ENCODE measurements at places on chromosomes 6 and 20.

GRCh38 chr6:1486387-1486786 lies 97.0 kb downstream of the FOXF2 start:
- DNase-seq: no peak

DNA sequence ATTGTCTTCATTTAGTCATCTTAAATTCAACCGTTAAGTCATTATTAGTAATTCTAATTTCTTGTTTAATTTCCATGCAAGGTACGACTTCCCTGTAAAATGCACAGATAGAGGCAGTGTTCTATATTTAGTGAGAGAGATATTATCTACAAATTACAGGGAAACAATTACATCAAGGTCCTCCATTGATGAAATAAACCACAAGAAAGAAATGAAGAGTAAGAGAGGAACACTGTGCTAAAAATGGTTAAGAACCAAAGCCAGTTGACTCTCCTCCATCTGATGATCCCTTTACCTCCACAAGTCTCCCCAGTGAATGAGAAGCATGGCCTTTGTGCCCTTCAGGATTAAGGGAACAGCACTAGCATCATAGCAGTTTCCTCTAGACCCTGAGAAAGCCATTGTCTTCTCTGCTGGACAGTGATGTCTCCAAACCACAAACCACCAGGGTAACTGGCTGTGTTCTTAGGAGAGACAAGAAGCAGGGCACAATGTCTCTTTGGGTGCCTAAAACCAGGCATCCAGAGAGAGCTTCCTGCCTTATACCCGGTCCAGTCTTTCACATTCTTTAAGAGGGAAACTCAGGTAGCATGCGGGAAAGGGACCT lies 38.1 kb downstream of the IRF4 start:
- DNase-seq: no peak

DNA sequence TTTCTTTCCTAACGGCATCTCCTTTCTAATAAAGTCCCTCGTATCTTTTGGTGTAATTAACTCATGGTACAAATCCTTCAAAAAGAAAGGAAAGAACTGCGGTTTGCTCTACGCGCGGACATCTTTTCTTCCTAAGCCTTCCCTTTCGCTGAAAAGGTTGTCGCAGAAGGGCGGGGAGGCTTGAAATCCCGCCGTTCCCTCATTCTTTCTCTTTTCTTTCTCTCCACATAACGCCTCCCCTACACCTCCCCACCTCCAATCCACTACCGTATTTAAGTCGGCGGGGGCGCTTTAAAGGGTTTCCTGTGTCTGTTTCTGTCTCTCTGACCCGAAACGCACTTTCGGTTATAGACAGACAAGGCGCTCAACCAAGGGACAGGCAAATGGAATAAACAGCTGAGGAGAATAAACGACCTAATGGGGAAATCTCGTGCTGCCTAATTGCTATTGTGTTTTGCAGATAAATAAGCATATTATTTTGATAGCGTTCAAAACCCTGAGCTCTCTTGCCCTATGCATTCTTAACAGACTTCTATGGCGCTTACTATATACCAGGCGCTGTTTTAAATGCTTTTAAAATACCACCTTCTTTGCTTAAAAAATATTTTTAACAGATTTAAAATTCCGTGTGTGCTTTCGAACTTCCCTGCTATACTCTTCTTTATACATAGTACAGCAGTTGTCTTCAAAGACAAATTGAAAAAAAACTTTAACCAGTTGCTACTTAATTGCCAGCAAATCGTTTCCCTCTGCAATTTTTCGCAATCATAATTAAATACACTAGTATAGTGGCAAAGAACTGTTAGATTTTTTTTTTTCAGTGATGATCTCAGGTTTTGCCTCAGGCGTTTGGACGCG lies 2.5 kb upstream of the HEY2 start:
- peak; percentile 73 for DNase-seq

DNA sequence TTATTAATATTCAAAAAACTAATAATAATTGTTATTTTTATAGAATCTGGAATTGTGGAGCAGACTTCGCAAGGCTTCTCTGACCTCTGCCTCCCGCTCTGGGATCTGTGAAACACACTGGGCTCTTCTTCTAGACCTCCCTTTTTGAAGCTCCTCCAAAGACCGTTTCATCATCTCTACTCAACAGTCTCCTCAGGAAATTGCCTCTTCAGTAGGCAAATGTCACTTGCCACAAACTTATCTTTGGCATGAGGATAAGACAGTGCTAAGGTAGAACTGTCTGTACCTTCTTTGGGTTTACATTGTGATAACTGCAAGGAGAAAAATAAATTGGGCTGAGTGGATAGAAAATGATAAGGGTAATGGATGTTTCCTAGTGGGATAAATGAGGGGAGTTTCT lies 2.3 kb upstream of the MAS1L start:
- no peak for DNase-seq

- no peak for DNase-seq
These were observed 227.0 kb downstream of the PHF3 start for GRCh38 chr6:63862486-63863198.

GRCh38 chr6:20876561-20876960 lies 342.3 kb downstream of the CDKAL1 start:
- no peak for DNase-seq

DNA sequence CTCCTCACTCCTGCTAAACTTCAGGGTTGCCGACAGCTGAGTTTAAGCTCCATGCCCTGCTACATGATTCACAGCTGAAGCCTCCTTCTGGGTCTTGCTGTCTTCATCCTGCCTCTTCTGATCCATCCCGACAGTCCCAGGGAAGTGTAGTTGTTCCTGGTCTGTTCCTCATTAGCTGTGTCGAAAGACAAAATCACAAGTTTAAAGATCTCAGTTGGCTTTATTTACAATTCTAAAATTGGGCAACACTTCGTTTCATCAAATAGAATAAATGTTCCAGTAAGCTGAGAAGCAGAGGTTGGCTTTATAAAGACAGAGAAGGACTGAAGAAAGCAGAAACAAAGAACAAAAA lies 4.1 kb upstream of the SLC2A10 start:
- DNase-seq: no peak

- DNase-seq: peak; percentile 87
These were observed 2.1 kb downstream of the DEF6 start for GRCh38 chr6:35299674-35300073.

GRCh38 chr6:88882536-88882935 lies 80.9 kb downstream of the RNGTT start:
- DNase-seq: no peak

DNA sequence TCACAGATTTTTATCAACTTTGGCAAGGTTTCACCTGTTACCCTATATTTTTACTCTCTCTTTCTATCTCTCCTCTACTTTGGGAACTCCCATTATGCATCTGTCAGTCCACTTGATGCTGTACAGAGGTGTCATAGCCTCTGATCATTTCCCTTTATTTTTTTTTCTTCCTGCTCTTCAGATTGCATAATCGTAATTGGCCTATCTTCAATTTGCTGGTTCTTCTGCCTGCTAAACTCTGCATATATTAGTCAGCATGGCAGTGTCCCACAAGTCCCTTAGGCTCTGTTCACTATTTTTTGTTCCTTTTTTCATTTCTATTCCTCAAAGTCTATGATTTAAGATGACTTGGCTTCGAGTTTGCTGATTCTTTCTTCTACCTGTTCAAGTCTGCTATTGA lies 44.7 kb upstream of the MICB start:
- no peak for DNase-seq

DNA sequence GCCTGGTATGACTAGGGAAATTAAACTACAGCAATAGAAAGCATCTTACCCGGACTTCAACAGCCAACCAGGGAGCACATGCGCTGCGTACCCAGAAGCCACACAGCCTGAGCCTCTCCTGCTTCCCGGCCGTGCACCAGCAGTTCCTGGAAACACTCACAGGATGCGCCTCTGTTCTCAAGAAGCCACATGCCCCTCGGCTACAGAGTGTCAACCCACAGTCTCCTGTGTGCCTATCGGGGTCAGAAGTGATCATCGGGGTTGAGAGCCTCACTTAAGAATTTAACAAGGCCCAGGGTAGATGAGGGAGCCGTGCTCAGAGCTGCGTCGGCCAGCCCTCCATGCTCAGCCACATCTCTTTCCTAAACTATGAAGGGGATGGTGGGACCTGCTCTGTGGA lies 147.2 kb upstream of the GGTLC1 start:
- DNase-seq: no peak

DNA sequence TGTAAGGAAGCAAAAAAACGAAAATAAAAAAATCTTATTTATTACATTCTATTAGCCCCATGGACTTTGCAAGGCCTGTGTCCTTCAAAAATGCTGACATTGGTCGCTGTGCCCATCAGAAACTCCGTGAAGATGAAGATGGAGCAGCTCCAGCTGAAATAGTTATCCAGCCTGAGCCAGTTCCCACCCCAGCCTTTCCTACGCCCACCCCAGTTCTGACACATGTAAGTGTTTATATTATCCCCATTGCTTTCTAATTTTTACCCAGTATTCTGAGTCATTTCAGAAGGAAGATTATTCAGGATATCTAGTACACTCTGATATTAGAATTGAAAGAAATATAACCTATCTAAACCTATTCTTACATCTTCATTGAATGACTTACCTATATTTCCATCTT lies 217.7 kb downstream of the ARHGAP18 start:
- no peak for DNase-seq

- no peak for DNase-seq
These were observed 738.2 kb downstream of the COL12A1 start for GRCh38 chr6:74467533-74468215.

DNA sequence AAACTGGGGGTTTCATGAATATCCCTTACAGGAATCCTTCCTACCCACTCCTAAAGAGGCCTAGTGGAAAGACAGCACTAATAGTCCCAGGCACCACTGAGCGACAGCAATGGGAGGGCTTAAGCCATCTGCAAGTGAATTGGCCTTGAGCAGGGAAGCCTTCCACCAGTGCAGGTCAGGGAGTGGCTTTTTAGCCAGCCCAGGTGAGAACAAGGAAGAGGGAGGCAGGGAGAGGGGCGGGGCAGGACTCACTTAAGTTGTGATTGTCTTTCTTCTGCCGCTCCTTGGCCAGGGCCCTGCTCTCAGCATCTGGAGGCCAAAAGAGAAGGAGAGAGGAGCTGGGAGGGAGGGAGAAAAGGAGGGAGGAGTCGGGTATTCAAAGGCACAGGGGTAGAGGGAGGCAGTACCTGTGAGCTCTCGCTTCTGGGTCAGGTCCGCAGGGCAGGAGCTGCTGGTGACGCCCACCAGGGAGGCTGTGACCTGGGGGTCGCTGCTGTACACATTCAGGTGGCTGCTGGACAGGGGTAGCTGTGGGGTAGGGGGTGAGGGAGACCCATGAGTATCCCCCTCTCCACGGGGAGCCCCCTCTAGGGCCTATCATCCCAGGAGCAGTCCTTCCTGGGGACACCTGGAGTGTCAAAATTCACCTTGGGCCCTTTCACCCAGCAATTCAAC lies 47.8 kb downstream of the TFEB start:
- no peak for DNase-seq

- DNase-seq: no peak
These were observed 53.7 kb upstream of the SIRPG start for GRCh38 chr20:1711266-1711665.

DNA sequence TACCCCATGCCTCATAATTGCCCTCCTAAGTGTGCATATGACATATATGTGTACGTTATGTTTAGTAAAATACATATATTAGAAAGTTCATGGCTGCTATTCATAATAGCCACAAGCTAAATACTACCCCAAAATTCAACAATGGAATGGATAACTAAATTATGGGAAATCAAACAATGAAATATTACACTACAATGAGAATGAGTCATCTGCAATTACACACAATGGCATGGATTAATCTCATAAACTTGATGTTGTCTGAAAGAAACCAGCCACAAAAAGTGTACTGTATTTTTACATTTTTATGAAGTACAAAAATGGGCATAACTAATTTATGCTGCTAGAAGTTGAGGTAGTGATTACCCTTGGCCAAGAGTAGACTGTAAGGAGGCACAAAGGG lies 477.0 kb downstream of the HAO1 start:
- DNase-seq: no peak

DNA sequence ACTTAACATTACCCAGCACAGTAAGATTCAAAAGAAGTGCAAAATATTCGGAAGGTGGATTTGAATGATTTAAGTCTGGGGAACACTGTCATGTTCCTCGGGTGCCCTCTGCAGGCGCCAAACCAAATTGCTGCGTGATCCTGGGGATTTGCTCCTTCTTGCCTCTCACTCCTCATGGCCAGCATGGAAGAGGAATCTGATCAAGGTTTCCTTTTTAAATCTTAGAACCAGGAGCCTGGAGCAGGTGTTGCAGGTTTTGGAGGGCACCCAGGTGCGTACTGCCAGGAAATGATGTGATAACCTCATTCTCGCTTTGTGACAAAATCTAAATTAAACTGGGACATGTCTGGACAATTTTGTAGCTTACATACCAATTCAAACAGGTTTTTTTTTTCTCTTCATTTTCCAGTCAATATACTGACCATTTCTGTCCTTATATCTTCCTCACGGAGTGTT lies 8.1 kb upstream of the PFDN4 start:
- peak; percentile 82 for DNase-seq

DNA sequence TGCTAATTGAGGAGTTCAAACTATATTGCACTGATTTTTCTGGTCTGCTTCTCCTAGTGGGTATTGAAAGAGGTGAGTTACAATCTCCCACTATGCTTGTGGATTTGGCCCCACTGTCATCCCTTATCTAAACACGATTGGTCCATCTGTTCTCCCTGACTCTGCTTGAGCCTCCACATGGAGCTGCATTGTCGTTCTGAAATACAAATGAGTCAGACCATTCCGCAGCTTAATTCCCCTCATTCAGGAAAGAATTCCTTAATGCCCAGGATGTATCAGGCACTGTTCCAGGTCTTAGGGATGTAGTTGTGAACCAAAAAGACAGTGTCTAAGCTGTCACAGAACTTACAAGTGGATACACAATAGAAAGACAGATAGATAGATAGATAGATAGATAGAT lies 461.9 kb downstream of the QKI start:
- no peak for DNase-seq

DNA sequence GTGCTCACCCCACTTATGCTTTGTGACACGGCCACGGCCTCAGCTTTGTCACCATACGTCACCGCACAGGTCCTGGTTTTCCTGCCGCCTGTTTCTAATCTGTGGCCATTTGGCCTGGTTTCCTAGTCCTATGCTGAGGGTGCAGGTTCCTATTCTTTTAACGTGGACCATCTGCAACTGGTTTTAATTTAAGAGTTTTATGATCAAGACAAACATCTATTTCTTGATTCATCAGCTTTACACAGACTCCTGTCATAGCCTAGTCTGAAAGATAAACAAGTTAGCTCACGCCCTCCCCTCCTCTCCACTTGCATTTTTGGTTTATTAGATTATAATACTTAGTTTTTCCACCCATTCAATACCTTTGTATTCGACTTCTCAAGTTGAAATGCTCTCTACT lies 97.5 kb upstream of the RPS6KA2 start:
- no peak for DNase-seq

- no peak for DNase-seq
These were observed 20.1 kb upstream of the PLEKHG1 start for GRCh38 chr6:150579611-150580010.

DNA sequence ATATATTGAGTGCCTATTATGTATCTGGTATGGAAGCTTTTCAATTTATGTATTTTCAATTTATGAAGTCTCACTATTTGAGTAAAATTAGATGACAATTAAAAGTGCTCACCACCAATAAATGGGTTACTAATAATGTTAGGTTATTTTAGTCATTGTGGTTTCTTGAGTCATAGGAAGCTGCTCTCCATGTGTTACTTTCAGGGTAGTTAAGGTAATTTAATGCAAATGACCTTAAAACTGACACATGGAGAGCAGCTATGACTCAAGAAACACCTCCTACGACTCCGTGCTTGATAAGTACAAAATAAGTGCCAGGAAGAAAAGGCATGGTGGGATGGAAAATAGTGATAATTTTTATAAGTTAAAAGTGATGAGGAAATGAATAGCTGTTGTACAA lies 16.5 kb upstream of the TINAG start:
- DNase-seq: no peak
